Body of pancreas (tissue), 4 donors: ENCODE measurements at places on chromosomes 2 and 18.

GRCh38 chr18:79540904-79541282, 138.7 kb upstream of the CTDP1 start:
- no peak overlapping the region for H3K4me3 ChIP-seq
- DNase-seq = no peak
- H3K27me3 ChIP-seq = no peaks in the 10 kb centered on the region

GRCh38 chr2:208501206-208501605, 94.6 kb downstream of the PTH2R start:
- H3K4me1 ChIP-seq = no peaks in the 10 kb centered on the region
- no peak overlapping the region for H3K27ac ChIP-seq
- no peaks in the 10 kb centered on the region for H3K27me3 ChIP-seq
- DNase-seq = no peak
- H3K36me3 ChIP-seq = no peaks in the 10 kb centered on the region

GRCh38 chr2:62686012-62686685, 19.4 kb upstream of the EHBP1 start:
- H3K36me3 ChIP-seq = no peaks in the 10 kb centered on the region
- no peak overlapping the region for H3K27ac ChIP-seq
- H3K4me1 ChIP-seq = no peaks in the 10 kb centered on the region

DNA sequence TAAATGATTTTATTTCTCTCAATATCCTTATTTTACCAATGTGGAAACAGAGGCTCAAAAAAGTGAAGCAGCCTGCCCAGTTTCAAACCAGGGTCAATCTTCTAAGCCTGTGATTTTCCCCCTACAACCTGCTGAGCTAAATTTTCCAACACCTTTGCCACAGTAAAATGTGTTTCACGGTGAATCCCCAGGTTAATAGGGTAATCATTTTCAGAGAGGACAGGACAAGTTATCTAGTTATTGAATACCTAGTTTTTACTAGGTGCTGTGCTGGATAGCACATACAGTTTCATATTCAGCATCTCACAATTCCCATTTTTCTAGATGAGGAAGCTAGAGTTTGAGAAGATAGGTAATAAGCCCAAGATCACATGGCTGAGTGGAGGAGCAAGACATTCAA, 236.6 kb downstream of the PTH2R start:
- H3K27me3 ChIP-seq = no peaks in the 10 kb centered on the region
- peaks cover 1% of the 10 kb centered on the region for H3K4me1 ChIP-seq
- H3K36me3 ChIP-seq = no peaks in the 10 kb centered on the region
- no peak for DNase-seq
- no peak overlapping the region for H3K27ac ChIP-seq
- H3K4me3 ChIP-seq = no peak overlapping the region

DNA sequence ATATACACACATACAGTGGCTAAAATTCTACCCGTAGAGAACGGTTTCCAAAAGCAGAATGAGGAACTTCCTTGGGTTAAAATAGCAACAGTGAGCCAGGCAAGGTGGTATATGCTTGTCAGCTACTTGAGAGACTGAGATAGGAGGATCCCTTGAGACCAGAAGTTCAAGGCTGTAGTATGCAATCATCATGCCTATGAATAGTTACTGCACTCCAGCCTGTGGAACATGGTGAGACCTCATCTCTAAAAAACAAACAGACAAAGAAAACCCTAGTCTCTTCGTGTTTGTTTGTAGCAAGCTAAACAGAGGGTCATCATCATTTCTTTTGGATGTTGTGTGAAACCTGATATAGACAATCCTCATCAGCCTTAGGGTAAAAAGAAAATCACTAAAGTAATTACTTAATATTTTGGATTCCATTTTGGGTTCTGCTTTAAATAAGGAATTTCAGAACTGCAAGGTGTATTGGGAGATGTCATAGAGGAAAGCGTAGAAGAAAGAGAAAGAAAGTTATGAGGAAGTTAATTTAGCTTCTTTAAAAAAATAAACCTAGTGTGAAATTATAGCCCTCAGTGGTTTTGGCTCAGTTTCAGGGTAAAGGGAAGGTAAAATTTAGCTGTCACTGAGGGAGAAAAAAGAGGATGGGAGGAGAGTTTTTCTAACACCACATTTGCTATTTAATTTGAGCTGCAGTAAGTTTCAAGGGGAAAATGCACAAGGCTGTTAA, 46.5 kb downstream of the PLEK start:
- no peaks in the 10 kb centered on the region for H3K4me1 ChIP-seq
- no peak overlapping the region for H3K4me3 ChIP-seq
- H3K36me3 ChIP-seq = no peaks in the 10 kb centered on the region
- no peaks in the 10 kb centered on the region for H3K27me3 ChIP-seq
- no peak overlapping the region for H3K27ac ChIP-seq

DNA sequence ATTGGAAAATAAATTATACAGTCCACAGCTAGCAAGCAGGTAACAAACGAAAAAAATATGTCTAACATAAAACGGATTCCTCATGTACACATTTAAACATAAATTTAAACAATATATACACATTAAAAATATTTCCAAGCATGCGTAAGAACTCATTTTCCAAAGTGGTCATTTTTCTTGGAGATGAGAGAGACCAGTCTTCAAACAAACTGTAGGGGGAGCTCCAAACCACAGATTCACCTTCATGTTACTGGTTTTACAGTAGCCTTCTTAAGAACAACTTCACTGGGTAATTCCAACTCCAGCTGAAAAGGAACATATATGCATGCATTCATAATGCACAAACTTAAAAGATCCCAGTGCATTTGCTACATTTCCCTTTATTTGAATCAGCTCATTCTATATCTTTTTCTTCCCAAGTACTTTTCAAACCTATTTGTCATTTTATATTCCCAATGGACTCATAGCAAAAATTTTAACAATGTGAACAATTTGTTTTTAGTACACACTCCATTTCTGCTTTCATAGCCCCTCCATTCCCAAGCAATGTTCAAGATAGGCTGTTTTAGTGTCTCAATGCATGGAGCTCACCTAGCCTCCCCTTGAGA, 4.7 kb upstream of the STAMBP start:
- no peak overlapping the region for H3K27ac ChIP-seq
- H3K4me1 ChIP-seq = peaks cover 7% of the 10 kb centered on the region
- no peaks in the 10 kb centered on the region for H3K27me3 ChIP-seq
- no peaks in the 10 kb centered on the region for H3K36me3 ChIP-seq
- no peak overlapping the region for H3K4me3 ChIP-seq

DNA sequence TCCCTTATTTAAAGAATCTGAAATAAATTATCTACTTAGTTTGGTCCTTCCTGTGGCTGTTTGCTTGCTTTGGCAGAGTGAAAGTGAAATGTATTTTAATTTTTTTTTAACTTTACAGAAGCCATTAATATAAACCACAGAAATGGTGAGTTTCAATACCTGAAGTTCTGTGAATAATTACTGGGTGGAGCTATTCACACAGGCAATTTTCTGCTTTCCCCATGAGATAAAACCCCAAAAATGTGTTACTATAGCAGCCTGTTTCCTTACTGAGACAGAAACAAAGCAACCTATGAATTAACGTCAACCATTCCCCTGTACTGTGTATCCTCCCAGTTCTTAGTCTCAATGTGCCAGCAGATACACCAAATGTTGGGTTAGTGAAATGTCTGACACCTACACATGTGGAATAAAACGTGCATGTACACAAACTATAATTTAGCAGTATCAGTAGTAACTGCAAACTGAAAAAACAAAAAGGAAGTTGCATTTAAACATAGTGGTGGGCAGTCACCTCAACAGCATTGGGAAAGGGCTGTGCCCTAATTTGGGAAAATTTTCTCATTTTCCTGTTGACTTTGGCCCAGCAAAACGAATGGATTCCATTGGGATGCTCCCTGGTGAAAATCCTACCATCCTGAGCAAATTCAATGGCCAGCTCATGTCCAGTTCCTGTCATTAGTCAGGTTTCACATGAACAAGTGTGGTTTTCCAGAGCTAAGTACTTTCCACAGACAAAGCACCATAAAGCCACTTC, 73.1 kb upstream of the RMDN2 start:
- no peaks in the 10 kb centered on the region for H3K36me3 ChIP-seq
- no peak overlapping the region for H3K27ac ChIP-seq
- no peak overlapping the region for H3K4me3 ChIP-seq

- no peaks in the 10 kb centered on the region for H3K27me3 ChIP-seq
- DNase-seq = no peak
- H3K4me1 ChIP-seq = no peaks in the 10 kb centered on the region
- H3K27ac ChIP-seq = no peak overlapping the region
Measured at GRCh38 chr18:22800551-22800951, 132.6 kb upstream of the RBBP8 start.

- H3K36me3 ChIP-seq = no peaks in the 10 kb centered on the region
- H3K4me1 ChIP-seq = peaks cover 33% of the 10 kb centered on the region
- no peak for DNase-seq
- H3K27me3 ChIP-seq = no peaks in the 10 kb centered on the region
- no peak overlapping the region for H3K27ac ChIP-seq
Measured at GRCh38 chr2:52501715-52502475, 1265.7 kb upstream of the CHAC2 start.

GRCh38 chr2:61177727-61178549, 15.9 kb downstream of the C2orf74 start:
- H3K36me3 ChIP-seq = no peaks in the 10 kb centered on the region
- peak; percentile 37 for DNase-seq
- peak overlapping the region; percentile 71 for H3K4me3 ChIP-seq
- no peaks in the 10 kb centered on the region for H3K27me3 ChIP-seq
- peaks cover 53% of the 10 kb centered on the region for H3K4me1 ChIP-seq
- H3K27ac ChIP-seq = peak overlapping the region; percentile 98
